Activated naive CD4-positive, alpha-beta T cell treated with Interleukin-2 at 50 U/mL for 16 hours (primary cell): ENCODE measurements at places on chromosomes 1 and 21.

- no peak for DNase-seq
Measured at GRCh38 chr1:54559771-54560231, 11.8 kb downstream of the ACOT11 start.

DNA sequence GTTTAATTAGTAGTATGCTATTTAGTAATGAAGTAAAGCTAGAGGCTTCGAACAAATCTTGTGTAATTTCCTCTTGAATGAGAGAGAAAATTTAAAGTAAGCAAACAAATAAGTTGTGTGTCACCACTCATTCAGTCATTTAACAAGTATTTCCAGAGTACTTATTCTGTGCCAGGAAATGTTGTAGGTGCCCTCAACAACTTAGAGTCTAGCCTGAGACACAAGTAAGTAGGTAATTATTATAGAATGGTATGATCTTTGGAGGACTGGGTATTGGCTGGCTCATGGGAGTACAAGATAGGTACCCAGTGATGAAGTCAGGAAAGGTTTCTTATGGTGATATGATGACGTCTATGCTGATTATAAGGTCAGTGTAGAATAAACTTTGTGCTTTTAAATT is 17.4 kb upstream of the METTL18 start:
- DNase-seq: no peak

- no peak for DNase-seq
Measured at GRCh38 chr1:41633764-41634163, 149.3 kb upstream of the EDN2 start.

GRCh38 chr1:78165816-78166215 is 120.0 kb downstream of the GIPC2 start:
- DNase-seq: no peak

GRCh38 chr1:94468708-94469107 is 50.5 kb downstream of the ABCD3 start:
- no peak for DNase-seq

DNA sequence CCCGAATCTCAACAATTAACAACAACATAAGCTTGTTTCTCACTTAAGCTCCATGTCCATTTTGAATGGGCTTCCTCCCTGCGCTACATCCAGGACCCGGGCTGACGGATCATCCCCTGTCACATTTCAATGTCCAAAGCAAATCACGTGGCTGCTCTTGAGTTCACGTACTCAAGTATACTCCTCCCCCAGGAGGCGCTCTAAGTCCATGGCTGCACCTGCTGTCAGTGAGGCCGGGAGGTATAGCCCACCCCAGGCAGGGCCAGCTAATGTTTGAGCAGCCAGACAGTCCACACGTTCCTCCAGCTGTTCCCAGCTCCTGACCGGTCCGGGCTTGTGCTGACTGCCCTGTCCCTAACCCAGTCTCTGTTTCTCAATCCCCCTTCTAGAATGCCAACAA is 220.8 kb downstream of the SLC35F3 start:
- peak; percentile 40 for DNase-seq

DNA sequence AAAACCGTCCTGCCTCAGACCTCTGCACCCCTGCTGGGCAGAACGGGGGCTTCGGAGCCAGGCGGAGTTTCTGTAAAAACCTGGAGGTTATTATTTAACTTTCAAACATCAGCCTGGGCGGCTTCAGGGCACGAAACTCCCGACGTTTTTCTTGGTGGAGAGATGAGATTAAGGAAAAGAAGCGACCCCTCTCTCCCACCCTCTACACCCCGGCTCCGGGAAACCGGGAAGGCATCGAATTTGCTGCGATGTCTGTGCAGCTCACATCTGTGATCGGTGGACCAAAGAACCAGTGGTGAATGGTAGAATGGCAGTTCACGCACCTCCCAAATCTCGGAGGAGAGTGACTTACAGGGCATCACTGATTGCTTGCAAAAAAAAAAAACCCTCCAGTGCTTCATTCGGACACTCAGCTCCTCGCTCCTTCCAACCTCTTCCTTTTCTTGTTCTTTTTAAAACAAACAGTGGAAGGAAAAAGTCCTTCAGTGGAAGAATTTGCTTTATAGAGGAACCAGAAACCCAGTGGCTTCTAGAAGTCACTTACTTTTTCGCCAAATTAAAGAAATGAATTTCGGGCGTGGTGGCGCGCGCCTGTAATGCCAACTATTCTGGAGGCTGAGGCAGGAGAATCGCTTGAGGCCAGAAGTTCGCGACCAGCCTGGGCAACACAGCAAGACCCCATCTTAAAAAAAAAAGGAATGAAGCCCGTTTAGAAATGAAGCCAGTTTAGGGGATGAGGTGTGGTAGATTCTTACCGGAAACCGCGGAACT is 884 bp downstream of the PHACTR4 start:
- peak; percentile 24 for DNase-seq

GRCh38 chr1:206080026-206080820 is 27.2 kb downstream of the RHEX start:
- no peak for DNase-seq

DNA sequence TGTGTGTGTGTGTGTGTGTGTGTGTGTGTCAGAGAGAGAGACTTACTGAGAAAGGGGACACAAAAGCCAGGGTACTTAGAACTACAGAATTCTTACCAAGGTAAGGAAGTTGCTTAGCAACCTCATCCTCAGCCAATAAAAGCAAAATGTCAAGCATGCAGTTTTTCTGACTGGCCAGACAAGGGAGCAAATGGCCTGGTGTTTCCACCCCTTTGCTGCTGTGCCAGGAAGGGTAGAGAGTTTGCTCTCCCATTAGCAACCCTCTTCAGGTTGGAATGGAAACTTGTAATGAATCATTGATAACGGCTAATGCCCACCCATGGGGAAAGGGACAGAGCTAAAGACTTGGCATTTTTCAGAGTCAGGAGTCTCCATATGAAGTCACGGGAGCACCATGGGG is 10.6 kb downstream of the RXRG start:
- DNase-seq: no peak

DNA sequence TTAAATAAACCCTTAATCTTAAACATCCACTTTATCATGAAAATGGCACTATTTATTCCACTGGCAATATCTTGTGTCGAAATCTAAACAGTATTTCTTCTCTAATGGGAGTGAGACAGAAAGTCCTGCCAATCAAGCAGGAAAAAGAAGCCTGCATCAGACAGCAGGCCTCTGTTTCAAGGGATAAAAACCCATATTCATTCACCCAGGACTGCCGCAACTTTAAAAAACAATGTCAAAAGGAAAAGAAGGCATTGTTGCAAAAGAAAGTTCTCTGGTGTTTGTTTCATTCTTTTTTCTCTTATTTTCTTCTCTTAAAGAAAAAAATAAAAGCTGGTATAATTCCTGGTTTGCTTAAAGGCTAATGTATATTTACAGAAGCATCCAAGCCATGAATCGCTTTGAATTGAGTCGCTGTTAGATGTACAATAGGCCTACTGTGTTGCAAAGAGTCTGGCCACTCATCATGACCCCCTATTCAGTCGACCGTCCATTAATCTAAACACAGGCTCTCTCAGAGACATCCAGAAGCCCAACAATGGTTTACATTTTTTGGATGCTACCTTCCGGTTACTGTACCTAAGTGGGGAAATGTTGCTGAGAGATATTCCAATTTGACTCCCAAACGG is 48.7 kb upstream of the ZC3H11B start:
- DNase-seq: no peak

DNA sequence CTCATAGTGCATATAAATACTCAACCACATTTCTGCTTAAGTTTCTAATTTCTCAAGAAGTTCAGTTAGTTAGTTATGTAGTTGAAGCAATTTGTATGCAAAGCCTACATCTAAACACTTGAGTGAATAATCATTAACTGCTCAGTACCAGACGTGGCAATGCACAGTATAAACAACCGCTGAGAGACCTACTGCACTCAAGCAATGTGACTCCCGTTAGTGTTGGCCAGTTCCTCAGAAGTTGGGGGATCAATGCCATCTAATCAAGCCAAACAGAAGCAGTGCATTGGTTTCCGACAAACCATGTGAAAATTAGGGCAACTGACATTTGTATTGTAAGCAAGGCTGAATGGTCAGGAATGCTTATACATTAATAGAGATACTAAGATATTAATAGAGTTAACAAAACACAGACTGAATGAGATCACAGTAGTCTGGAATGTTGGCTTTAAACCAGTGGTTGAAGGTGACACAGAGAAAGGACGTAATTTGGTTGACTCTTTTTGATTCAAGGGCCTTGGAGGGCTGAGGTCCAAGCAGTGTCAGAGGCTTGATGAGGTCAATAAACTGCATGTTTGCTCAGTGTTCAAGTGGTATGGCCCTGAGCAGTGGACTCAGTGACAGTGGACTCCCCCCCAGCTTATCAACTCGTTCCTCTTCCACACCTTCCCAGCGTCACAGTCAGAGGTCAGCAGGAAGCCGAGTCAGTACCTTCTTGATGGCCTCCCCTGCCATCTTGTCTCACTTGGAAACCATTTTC is 255.5 kb downstream of the CTH start:
- DNase-seq: no peak

DNA sequence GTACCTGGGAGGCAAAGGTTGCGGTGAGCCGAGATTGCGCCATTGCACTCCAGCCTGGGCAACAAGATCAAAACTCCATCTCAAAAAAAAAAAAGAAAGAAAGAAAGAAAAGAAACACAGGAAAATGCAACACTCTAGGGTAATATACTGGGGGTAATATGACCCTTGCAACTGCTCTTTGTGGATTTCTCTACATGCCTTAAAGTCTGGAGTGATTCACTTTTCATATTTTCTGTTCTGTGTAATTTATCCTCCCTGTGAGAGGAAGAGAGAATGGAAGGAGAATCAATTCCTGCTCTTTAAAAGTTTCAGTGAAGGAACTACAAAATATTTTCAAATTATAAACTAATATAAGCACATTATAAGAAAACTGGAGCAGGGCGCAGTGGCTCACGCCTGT is 22.7 kb downstream of the RIT1 start:
- no peak for DNase-seq

GRCh38 chr1:168691541-168691940 is 37.5 kb downstream of the DPT start:
- no peak for DNase-seq

- DNase-seq: no peak
Measured at GRCh38 chr21:42527127-42527488, 13.5 kb downstream of the SLC37A1 start.

- DNase-seq: no peak
Measured at GRCh38 chr1:40352126-40352525, 21.4 kb upstream of the SMAP2 start.

- DNase-seq: no peak
Measured at GRCh38 chr1:67898033-67898726, 64.9 kb upstream of the GNG12 start.

- DNase-seq: no peak
Measured at GRCh38 chr21:43020771-43021170, 46.4 kb downstream of the PKNOX1 start.

DNA sequence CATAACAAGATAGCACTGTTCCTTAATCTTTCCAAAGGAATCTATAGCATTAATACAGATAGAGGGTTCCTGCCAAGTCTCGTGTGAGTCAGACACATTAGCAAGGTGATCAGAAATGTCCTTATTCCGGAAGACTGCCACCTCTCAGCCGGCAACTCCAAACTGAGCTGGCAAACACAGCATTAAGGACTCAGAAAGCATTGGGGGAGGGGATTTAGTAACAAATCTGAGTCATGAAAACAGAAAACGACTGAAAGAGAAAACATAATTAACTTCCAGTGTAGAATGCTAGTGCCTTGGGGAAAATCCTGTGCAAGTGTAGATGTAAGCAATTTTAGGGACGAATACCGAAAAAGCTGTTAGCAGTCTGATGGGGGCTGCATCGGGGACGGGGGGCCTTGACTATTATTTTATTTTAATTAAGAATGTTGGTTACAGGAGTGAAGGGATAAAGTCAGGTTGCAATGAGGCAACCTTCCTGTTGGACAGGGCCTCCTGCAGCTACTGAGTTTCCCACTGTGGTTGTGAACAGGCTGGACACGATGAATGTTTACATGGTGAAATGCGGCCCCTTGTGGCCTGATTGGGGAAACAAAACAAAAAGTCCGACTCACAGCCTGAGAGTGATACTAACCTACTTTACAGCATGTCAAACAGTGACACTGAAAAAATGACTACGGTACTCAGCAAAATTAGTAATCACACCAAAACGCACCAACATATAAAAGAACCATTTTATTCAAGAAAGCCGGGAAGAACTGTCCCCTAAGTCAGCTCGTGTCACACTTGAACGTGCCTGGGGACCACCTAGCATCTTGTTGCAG is 20.7 kb downstream of the MIS18A start:
- peak; percentile 38 for DNase-seq

DNA sequence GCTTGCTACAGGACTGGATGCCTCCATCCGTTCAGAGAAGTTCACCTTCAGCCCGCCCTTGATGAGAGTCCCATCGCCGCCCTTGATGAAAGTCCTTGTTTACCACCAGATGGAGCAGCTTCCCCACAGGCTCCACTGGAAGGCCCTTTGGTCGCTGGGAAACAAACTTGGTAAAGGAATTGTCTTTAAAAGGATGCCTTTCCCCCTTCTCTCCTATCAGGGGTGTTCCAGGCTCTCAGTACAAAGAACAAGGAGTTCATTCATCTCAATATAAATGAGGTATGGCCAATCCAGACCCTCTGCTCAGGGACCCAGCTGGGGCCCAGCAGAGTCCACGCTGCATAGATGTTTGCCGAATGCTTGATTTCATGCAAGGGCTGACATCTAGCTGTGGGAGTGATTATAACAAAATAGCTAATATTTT is 50.8 kb downstream of the CAPN9 start:
- no peak for DNase-seq

GRCh38 chr1:109815809-109816174 is 52.1 kb upstream of the EPS8L3 start:
- no peak for DNase-seq

DNA sequence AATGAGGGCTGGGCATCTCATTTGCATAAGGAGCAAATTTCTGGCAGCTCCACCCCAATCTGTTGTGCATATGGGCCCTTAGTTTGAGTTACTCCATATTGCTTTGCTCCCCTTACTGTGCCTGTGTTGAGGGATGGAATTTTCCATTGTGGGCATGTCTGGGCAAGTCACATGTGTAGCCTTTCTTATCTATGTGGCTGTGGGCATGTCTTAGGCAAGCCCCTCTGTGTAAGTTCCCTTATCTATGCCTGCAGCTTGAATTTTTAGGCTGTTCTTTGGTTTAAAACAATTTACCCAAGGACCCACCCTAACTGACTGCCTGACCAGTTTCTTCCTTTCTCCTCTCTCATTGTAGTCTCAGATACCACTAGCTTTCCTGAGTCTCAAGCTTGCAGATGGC is 405.7 kb upstream of the NCAM2 start:
- DNase-seq: no peak

DNA sequence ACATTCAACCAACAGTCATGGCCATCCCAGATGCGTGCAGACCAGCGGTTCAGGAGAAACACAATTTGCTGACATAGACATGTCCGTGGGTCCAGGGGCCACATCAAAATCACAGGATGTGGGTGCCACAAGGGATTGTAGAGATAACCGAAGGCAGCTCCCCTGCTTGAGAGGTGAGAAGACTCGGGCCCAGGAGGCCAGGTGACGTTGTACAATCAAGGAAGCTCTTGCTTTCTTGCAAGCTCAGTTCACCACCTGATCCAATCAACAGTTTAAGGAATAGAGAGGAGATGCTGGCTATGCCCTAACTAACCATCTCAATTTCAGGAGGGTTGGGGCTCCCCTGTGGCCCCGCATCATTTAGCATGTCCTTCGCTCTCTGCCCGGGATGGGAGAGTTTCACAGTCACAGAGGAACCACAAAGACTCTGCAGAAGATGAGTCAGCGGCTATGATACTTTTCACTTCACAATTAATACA is 19.5 kb downstream of the UBASH3A start:
- DNase-seq: peak; percentile 57

- no peak for DNase-seq
Measured at GRCh38 chr1:173459885-173460284, 17.2 kb upstream of the PRDX6 start.
